Ovary (tissue), 10 donors: ENCODE measurements at places on chromosomes 5 and 9.

- no peak for DNase-seq
These were observed 58.8 kb upstream of the MAMDC2 start for GRCh38 chr9:69984831-69985230.

DNA sequence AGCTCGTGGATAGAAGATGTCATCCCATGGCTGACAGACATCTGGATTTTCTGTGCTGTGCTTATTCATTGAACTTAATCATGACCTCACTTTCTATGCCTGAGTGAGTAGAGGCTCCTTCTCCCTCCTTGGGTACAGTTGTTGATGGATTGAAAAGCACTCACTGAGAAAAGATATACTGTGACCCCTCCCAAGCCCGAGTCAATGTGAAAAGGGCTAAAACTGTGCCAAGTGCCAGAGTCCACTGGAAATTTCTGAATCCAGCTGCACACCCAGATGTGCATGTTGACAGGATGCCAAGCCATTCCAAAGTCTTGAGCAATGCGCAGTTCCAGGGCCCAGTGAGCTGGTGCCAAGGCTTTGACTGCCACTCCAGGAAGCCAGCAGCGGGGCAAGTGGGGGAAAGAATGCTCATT lies 473.0 kb downstream of the NTRK2 start:
- no peak for DNase-seq

DNA sequence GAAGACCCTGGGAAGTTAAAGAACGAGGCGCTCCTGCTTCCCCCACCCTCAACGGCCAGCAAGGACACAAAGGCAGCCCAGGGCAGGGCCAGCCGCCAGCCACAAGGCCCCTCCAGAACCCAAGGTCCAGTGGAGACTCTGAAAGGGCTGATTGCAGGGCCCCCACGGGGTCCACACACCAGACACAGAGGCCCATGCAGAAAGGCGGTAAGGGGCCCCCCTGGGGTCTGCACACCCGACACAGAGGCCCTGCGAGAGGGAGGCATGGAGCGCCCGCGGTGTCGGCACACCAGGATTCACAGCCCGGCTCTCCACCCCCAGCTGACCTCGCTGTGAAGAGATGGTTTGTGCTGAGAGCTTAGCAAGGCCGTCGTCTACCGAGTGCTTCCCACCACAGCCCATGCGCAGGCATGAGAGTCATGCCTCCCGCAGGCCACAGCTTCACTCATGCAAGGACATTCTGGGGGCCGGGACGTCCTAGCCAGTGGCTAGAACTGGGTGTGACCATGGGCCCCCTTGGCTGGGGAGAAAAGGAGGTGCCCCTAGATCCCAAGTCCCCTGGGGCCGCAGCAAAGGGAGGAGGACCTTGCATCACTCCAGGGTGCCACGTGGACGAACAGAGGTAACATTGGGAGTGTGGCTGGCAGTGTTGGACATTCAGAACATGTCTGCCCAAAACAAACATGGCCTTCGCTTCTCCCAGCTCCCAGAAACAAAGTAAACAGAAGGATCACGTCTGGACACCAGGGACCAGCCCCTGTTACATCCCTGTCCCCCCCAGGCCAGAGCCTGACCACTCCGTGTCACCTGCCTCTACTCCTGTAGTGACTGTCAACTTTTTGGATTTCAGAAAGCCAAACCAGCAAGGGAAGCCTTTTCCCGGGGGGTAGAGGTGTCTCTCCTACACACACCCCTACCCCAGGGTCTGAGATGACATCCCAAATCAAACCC lies 9.8 kb downstream of the BRD3 start:
- peak; percentile 36 for DNase-seq

DNA sequence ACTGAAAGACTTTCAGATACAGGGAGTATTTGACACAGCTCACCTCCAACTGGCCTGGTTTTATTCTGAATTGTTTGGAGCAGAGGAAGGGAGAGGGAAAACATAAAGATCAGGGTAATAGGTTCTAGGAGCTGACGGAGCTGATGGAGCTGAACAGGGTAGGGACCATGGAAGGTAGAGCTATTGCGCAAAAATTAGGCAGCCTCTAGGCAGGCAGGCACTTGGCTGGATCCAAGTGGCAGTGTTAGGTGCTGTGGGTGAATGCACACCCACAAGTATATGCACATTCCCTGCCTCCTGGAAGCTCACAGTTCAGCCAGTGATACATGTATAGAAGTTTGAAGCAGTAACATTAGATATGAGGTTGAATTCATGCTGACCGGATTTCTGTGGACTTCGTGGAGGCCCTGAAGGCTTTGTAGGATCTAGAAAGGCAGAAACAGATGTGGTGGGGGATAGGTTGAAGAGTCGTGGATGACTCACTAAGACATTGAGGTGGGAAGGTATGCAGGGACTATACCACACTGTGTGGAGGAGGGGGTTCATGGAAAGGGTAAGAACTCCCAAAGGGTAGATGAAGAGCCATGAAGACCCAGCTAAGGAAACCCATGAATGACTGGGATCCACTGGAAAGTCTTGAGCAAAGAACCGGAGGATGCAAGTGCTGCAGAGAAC lies 50.8 kb downstream of the WWC1 start:
- no peak for DNase-seq

DNA sequence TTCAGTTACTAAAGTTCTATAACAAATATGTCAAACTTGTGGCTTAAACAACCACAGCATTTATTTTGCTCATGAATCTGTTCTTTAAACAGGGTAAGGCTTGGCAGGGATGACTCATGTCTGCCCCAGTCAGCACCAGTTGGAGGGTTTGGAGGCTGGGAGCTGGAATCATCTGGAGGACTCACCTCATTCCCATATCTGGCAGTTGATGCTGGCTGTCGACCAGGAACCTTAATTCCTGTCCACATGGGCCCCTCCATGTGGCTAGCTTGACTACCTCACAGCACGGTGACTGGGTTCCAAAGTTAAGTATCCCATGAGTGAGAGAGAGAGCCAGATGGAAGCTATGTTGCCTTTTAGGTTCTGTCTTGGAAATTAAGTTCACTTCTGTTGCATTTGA lies 13.8 kb upstream of the CCL28 start:
- no peak for DNase-seq
